ENCODE measurements at places on chromosomes 1 and 21.

GRCh38 chr1:181583598-181583997, 100.3 kb downstream of the CACNA1E start:
- no peak overlapping the region for H3K27ac ChIP-seq
- H3K36me3 ChIP-seq = no peaks in the 10 kb centered on the region
- no peak for DNase-seq
- no peak overlapping the region for H3K4me3 ChIP-seq
- no peaks in the 10 kb centered on the region for H3K4me1 ChIP-seq

- no peaks in the 10 kb centered on the region for H3K4me1 ChIP-seq
- no peak overlapping the region for H3K4me3 ChIP-seq
- H3K27ac ChIP-seq = no peak overlapping the region
- H3K27me3 ChIP-seq = no peaks in the 10 kb centered on the region
Measured at GRCh38 chr1:64112281-64112680, 91.1 kb upstream of the UBE2U start.

- H3K4me3 ChIP-seq = peak overlapping the region; percentile 90
- H3K27ac ChIP-seq = peak overlapping the region; percentile 93
Measured at GRCh38 chr1:6464514-6464836, 1.5 kb downstream of the TNFRSF25 start.

DNA sequence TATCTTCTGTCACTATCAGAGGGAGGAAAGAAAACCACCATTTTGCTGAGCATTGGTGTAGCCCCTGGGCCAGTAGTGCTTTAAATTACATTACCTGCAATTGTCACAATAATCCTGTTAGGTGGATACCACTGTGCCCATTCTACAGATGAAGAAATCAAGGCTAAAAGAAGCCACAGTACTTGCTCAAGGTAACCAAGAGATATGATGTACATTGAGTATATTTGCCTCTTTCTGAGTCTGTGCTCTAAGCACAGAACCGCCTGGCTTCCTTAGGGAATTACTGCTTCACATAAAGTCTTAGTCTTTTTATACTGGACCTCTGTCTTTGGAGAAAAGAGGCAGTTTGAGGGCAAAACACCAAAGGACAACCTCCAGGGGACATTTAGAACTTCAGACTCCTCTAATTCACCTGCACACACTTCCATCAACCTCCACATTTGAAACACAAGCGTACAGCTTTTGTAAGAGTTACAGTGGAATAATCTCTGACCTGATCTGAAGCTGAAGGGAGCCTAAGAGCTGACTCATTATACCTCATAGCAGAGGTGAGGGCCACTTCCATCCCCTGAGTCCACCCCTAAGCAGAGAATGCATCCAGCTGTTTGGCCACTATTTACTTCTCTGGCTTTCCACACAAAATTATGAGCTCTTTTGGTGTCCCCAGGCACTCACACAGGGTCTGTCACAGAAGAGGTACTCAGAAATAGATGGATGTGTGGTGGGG, 61.8 kb downstream of the PLPP3 start:
- no peaks in the 10 kb centered on the region for H3K4me1 ChIP-seq
- H3K4me3 ChIP-seq = no peak overlapping the region
- H3K36me3 ChIP-seq = no peaks in the 10 kb centered on the region
- no peaks in the 10 kb centered on the region for H3K27me3 ChIP-seq

GRCh38 chr1:193486671-193487229, 300.3 kb upstream of the B3GALT2 start:
- no peak for DNase-seq
- H3K36me3 ChIP-seq = no peaks in the 10 kb centered on the region

GRCh38 chr1:20982316-20982715, 194.4 kb downstream of the EIF4G3 start:
- H3K27me3 ChIP-seq = no peaks in the 10 kb centered on the region
- no peak for DNase-seq
- no peak overlapping the region for H3K4me3 ChIP-seq
- H3K4me1 ChIP-seq = no peaks in the 10 kb centered on the region

GRCh38 chr1:84581648-84582047, 7.4 kb upstream of the CTBS start:
- H3K36me3 ChIP-seq = no peaks in the 10 kb centered on the region
- DNase-seq = no peak
- no peak overlapping the region for H3K27ac ChIP-seq
- no peaks in the 10 kb centered on the region for H3K4me1 ChIP-seq
- H3K4me3 ChIP-seq = no peak overlapping the region
- no peaks in the 10 kb centered on the region for H3K27me3 ChIP-seq

DNA sequence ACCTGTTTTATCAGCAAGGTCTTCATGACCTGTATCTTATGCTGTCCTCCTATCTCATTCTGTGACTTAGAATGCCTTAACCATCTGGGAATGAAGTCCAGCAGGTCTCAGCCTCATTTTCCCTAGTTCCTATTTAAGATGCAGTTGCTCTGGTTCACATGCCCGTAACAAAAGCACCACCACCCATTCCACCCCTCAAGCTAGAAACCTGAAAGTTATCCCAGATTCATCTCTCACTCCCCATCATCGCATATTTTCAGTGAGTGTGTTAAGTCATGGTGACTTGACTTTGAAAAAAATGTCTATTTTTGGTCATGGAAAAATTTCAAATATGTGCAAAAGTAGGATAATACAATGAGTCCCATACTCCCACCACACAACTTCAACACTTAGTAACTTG, 11.7 kb downstream of the HMGN2 start:
- no peak for DNase-seq
- H3K4me1 ChIP-seq = no peaks in the 10 kb centered on the region
- H3K4me3 ChIP-seq = no peak overlapping the region
- H3K27me3 ChIP-seq = no peaks in the 10 kb centered on the region

- H3K4me3 ChIP-seq = no peak overlapping the region
- peaks cover 2% of the 10 kb centered on the region for H3K27me3 ChIP-seq
- no peaks in the 10 kb centered on the region for H3K4me1 ChIP-seq
- no peaks in the 10 kb centered on the region for H3K36me3 ChIP-seq
- no peak overlapping the region for H3K27ac ChIP-seq
Measured at GRCh38 chr21:31235671-31236450, 108.2 kb downstream of the TIAM1 start.

GRCh38 chr1:212255705-212256307, 29.4 kb upstream of the PPP2R5A start:
- H3K27me3 ChIP-seq = no peaks in the 10 kb centered on the region
- no peaks in the 10 kb centered on the region for H3K36me3 ChIP-seq
- peak overlapping the region; percentile 64 for H3K27ac ChIP-seq
- H3K4me3 ChIP-seq = no peak overlapping the region

DNA sequence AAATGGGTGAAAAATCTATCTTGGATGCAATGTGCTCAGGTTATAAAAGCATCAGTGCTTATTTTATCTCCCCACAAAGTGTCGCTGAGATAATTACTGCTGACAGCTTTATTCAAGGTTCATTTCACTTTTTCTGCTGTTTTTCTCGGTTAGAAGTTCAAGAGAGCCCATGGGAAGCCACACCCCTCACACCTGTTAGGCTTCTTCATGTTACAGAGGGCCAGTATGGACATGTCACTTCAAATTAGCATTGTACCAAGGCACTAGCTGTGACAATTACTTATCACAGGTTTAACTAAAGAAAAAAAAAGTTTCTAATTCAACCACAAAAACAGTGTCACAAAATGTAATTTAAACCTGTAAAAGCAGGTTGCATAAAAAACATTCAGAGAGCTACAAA, 187.3 kb upstream of the DMRTA2 start:
- H3K36me3 ChIP-seq = no peaks in the 10 kb centered on the region
- H3K4me1 ChIP-seq = no peaks in the 10 kb centered on the region
- DNase-seq = no peak
- no peak overlapping the region for H3K4me3 ChIP-seq
- no peak overlapping the region for H3K27ac ChIP-seq
- H3K27me3 ChIP-seq = no peaks in the 10 kb centered on the region

GRCh38 chr21:42925114-42925926, at the start of gene ERVH48-1:
Gene ERVH48-1, minus strand, starts transcription at chr21:42925630. Its CDS starts 6,624 bp downstream, at chr21:42919006.
- peak; percentile 11 for DNase-seq
- no peaks in the 10 kb centered on the region for H3K27me3 ChIP-seq
- H3K4me3 ChIP-seq = no peak within 1 kb of the TSS
- H3K4me1 ChIP-seq = peaks cover 7% of the 10 kb centered on the region

- H3K27ac ChIP-seq = no peak overlapping the region
- H3K4me3 ChIP-seq = no peak overlapping the region
- DNase-seq = no peak
Measured at GRCh38 chr1:210394281-210394821, 65.6 kb downstream of the HHAT start.

- no peaks in the 10 kb centered on the region for H3K27me3 ChIP-seq
- no peaks in the 10 kb centered on the region for H3K36me3 ChIP-seq
- no peak overlapping the region for H3K4me3 ChIP-seq
- peaks cover 33% of the 10 kb centered on the region for H3K4me1 ChIP-seq
- H3K27ac ChIP-seq = peak overlapping the region; percentile 79
- peak; percentile 13 for DNase-seq
Measured at GRCh38 chr1:198175423-198176170, 18.8 kb downstream of the NEK7 start.

GRCh38 chr21:40839521-40839920, 7.4 kb downstream of the DSCAM start:
- H3K36me3 ChIP-seq = no peaks in the 10 kb centered on the region
- no peak for DNase-seq
- H3K4me3 ChIP-seq = no peak overlapping the region
- H3K27me3 ChIP-seq = peaks cover 16% of the 10 kb centered on the region

DNA sequence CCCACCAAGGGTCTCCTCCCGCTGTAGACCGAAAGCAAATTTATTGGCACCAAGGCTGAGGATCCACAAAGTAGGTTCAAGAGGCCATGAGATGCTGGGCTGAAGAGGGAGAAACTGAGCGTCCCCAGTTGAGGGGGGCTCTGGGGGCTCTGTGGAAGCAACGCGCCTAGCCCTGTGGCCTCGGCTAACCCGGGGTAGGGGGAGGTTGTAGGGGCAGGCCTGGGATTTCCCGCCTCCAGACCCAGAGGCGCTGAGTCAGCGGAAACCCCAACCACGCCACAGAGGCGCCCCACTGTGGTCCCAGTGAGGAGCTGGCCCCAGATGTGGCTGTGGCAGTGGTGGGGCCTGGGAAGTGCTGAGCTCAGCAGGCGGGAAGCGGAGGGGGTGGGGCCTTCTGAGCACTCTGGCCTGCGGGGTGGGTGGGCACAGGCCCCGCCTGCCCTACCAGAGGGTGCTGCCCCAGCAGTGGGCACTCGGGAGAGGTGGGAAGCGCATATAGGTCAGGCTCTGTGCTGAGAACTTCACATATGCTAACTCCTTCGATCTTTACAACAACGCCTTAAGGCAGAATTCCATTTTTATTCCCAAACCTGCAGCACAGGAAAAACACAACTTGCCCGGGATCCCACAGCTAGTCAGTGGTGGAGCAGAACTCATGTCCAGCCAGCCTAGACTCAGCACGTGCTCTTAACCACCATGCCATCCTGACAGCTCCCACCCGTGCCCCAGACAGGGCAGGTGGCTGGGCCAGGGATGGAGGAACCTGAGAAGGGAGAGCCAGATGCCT, 1.5 kb upstream of the COL16A1 start:
- H3K27me3 ChIP-seq = peaks cover 63% of the 10 kb centered on the region
- no peaks in the 10 kb centered on the region for H3K4me1 ChIP-seq
- H3K4me3 ChIP-seq = no peak overlapping the region
- peak; percentile 24 for DNase-seq

- no peak overlapping the region for H3K27ac ChIP-seq
- no peak for DNase-seq
- no peaks in the 10 kb centered on the region for H3K36me3 ChIP-seq
- H3K4me3 ChIP-seq = no peak overlapping the region
Measured at GRCh38 chr21:25837533-25838265, 102.9 kb downstream of the GABPA start.

DNA sequence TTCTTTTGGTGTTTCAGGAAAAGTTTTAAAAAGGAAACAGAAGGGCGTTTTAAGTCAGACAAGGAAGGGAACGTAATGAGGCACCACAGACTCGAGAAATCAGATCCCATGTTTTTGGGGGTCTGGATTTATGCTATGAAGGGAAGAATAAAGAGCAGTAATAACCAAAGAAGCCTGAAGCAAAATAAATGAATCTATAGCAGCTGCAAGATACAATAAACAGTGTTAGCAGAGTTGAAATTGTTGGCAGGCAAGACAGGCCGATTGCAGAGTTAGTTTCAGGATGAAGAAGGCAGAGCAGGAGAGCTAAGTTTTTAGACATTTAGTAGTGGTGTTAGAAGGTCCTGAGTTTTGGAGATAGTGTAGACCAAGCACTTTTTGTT, 425 bp downstream of the DDR2 start:
- no peak overlapping the region for H3K27ac ChIP-seq
- H3K4me3 ChIP-seq = no peak overlapping the region
- peaks cover 3% of the 10 kb centered on the region for H3K27me3 ChIP-seq

DNA sequence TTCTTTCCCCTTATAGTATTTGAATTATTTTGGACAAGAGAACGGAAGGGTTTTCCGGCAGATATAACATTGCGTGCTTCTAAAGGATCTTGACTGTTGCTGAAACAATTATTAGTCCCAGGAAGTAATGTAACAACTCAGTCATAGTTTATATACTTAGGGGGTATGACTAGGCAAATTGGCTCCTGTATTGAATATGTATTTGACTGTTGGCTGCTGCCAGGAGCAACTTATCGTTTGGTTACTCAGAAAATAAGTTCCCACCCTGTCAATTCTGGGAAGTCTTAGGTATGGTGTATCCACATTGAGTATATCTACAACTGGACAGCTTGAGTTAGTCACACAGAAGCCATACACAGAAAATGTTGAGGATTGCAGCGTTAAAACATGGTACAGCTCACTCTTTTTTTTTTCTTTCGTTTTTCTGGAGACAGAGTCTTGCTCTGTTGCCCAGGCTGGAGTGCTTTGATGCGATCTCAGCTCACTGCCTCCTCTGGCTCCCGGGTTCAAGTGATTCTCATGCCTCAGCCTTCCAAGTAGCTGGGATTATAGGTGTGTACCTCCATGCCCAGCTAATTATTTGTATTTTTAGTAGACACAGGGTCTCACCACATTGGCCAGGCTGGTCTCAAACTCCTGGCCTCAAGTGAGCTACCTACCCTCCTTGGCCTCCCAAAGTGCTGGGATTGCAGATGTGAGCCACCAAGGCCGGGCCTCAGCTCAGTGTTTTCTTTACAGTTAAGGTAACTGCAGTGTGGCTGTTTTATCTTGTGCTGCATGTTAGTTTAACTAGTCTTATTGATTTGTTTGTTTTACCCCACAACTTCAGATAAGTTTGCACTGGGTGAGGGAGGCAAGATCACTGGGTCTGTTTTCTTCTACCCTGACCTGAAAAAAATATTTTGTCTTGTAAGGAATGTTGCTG, 10.2 kb downstream of the SMAP2 start:
- no peak for DNase-seq
- peaks cover 80% of the 10 kb centered on the region for H3K4me1 ChIP-seq
- H3K27ac ChIP-seq = peak overlapping the region; percentile 96
- peaks cover under 1% of the 10 kb centered on the region for H3K36me3 ChIP-seq
- no peaks in the 10 kb centered on the region for H3K27me3 ChIP-seq
